Trophoblast cell (in vitro differentiated cells and primary cell): ENCODE measurements at places on chromosomes 16 and 17.

DNA sequence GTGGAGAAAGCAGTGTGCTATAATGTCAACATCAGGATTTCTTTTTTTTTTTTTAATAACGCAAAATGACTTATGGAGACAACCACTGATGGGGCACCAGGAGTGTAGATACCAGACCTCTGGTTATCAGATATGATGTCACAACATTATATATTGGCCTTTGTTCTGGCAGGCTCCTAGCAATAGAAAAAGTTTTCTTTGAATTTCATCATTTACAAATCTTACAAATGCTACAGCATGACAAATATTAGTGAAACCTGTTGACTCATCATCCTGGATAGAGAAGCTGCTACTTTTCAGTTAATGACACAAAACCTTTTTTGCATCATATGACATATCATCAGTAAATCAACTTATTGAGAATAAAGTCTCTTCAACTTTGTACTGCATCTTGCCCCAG is 6.1 kb downstream of the THUMPD1 start:
- DNase-seq = no peak

DNA sequence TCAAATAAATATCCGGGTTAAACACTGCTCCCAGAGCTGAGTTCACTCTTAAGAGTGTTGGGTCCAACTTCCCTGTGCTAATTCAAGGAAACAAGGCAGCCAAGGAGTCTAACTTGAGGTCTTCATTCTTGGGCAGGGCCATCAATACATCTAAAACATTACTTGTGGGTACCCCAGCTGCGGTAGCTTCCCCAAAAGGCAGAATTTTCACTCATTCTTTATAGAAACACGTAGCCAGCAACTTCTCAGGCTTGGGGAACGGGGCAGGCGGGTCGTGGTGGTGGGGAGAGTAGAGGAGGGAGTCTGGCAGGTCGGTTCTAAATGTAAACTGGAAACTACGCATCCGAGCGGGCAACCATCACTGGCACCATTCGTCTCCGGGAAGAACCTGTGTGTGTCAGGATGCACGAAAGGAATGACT is 666 bp upstream of the METTL9 start:
- DNase-seq = no peak

DNA sequence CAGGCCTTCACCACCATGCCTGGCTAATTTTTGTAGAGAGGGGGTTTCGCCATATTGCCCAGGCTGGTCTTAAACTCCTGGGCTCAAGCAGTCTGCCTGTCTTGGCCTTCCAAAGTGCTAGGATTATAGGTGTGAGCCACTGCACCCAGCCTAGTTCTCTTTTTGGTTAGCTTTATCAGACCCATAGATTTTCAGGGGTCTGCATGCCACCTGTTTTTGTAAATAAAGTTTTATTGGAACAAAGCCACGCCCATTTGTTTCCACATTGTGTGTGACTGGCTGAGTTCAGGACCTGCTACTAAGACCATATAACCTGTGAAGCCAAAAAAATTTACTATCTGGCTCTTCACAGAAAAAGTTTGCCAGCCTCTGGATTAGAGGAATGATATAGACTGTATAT is 7.6 kb downstream of the PSMD11 start:
- no peak for DNase-seq

DNA sequence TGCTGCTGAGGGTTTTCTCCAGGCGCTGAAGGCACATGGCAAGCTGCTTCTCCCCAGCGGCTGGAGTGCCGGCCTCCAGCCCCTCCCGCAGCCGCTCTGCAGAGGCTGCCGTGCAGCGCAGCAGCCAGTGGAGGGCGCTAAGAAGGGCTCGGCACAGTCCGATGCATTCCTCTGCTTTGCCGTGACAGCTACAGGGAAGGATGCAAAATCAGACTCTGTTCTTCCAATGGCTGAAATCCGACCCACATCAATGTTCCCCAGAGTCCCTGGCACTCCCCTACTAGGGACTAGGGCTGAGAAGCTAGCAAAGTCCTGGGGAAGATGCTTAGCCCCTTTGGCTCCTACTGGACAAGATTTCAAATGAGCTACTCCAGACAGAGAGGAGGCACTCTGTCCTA is 19.0 kb downstream of the MED24 start:
- peak; percentile 23 for DNase-seq

- DNase-seq = peak; percentile 55
Observed at GRCh38 chr16:57946181-57946801, 24.6 kb downstream of the CNGB1 start.

DNA sequence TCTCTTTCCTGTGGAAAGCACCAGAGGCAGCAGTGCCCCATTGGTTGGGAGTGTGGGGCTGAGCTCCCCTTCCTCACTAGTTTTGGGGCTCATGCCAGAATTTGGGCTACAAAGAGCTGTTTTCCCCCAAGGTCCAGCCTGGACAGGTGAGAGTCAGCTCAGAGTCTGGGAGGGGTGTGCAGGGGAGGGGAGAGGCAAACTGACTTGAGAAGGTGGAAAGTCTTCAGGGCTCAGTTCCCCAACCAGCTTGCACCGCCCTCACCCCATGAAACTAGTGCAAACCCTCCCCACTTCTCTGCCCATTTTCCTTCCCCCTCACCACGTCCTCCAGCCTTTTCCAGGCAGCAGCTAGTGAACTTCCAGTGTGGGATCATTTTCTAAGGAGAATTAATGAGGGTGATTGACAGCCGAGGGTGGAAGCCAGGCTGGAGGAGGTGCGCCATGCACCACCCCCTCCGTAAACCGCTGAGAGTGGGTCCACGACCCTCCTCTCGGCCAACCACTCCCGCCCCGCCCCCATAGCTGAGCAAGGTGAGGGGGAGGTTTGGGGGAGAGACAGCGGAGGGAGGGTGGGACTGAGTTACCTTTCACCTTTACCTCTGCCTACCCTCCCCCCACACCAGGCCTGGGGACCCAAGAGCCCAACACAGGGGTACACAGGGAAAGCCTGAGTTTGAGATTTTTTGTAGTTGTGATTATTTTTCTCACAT is 6.2 kb upstream of the DLX4 start:
- no peak for DNase-seq

GRCh38 chr16:56048425-56049105 is 142.7 kb upstream of the GNAO1 start:
- DNase-seq = no peak

DNA sequence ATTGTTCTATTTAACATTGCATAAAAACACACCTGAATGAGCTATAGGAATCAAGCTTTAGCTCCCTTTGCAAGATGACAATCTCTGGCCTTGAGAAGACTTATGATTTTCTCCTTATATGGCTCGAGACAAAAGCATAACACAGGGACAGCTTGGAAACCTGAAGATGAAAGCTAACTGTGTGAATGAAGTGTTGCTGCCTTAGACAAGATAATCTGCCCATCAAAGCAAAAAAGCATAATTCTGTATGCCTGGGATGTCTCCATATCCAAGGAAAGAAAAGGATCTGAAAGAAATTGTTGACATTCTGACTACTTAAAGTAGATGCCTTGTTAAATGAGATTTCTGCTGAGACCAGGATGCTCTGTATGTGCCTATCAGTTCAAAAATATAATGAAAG is 526.7 kb upstream of the TOM1L1 start:
- DNase-seq = no peak

DNA sequence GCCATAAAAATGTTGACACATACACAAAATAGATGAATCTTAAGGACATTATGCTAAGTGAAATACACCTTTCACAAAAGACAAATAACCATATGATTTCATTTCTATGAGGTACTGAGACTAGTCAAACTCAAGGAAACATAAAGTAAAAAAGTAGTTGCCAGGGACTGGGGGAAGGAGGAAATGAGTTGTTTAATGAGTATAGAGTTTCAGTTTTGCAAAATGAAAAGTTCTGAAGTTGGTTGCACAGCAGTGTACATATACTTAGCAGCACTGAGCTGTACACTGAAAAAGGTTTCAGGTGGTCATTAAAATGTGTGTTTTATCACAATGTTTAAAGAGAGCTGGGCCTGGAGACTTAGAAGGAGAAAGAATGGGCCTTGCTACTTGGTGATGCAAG is 4.7 kb upstream of the SLC13A2 start:
- DNase-seq = no peak
